ENCODE measurements at places on chromosomes 12 and 14.

GRCh38 chr12:21786041-21786531, 11.6 kb upstream of the KCNJ8 start:
- DNase-seq: no peak

GRCh38 chr12:117900561-117900960, 68.2 kb downstream of the KSR2 start:
- no peak for DNase-seq

- DNase-seq: no peak
Measured at GRCh38 chr12:109588461-109589239, 15.1 kb downstream of the MVK start.

DNA sequence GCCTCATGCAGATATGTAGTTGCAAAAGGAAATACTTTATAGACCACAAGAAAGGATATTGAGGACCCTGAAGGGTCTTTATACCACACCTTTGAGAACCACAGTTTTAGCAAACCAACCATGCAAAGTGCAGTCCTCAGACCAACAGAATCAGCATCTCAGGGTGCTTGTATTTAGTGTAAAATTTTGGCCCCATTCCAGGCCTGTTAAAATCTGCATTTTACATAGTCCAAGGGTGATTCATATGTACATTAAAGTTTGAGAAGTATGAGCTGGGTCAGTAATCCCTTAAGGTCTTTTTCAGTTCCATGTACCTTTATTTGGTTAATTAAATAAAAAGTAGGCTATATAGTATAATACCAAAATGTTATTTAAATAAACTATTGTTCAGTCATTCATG, 91.2 kb downstream of the WNK1 start:
- DNase-seq: no peak

DNA sequence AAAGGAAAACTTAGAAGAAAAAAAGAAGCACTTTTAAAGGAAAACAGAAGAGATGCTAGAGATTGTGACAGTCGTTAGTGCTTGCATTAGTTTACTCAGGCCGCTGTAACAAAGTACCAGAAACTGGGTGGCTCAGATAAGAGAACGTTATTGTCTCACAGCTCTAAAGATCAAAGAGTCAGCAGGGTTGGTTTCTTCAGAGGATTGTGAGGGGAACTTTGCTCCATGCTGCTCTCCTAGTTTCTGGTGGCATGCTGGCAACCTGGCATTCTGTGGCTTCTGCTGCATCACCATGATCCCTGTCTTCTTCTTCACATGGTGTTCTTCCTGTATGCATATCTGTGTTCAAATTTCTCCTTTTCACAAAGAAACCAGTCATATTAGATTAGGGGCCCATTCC, 119.4 kb upstream of the PLEKHA5 start:
- DNase-seq: no peak

DNA sequence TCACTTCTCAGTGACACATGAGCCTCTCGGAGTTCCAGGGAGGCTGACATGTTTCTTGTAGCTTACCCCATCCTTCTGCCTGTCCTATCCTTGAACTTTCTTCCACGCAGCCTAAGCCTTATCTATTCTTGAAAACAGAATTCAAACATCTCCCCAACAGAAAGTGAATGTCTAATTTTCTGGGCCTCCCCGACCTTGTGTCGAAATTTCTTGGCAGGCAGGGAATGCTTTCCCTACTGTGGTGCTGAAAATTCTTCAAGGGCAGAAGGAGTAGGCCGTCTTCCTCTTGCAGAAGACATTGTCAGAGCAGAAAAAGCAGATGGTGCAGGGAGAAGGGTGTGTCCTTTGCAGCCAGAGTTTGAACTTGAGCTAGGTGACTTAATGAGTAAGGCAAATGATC, 63.0 kb upstream of the TCL1B start:
- no peak for DNase-seq

- no peak for DNase-seq
Measured at GRCh38 chr12:83793616-83794015, 1106.9 kb downstream of the TMTC2 start.

GRCh38 chr14:76927971-76928700, 100.4 kb downstream of the IRF2BPL start:
- DNase-seq: no peak

GRCh38 chr14:69358233-69358963, 39.7 kb downstream of the ERH start:
- DNase-seq: no peak

GRCh38 chr12:115351514-115352077, 667.6 kb upstream of the TBX3 start:
- no peak for DNase-seq

DNA sequence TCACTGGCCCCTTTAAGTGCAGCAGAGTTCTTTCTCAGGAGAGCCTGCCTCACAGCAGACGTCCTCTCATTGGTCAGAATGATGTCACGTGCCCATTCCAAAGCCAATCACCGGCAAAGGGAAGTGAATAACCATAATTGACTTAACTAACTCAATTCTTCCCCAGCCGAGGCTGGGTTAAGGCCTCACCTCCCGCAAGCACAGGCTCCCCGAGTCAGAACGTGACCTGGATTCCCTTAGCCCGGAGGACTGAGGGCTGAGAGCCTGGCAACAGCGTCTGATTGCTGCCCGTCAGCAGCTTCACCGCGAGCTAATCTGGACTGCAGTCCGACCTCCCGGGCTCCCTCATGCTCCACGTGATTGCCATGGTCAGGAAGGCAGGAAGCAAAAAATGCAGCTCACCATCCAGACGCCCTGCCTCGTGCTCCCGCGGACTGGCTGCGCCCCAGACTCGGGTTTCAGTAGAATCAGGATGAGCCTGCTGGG, 92.1 kb upstream of the FZD10 start:
- no peak for DNase-seq

GRCh38 chr14:68264260-68264569, 444.6 kb downstream of the RAD51B start:
- no peak for DNase-seq

DNA sequence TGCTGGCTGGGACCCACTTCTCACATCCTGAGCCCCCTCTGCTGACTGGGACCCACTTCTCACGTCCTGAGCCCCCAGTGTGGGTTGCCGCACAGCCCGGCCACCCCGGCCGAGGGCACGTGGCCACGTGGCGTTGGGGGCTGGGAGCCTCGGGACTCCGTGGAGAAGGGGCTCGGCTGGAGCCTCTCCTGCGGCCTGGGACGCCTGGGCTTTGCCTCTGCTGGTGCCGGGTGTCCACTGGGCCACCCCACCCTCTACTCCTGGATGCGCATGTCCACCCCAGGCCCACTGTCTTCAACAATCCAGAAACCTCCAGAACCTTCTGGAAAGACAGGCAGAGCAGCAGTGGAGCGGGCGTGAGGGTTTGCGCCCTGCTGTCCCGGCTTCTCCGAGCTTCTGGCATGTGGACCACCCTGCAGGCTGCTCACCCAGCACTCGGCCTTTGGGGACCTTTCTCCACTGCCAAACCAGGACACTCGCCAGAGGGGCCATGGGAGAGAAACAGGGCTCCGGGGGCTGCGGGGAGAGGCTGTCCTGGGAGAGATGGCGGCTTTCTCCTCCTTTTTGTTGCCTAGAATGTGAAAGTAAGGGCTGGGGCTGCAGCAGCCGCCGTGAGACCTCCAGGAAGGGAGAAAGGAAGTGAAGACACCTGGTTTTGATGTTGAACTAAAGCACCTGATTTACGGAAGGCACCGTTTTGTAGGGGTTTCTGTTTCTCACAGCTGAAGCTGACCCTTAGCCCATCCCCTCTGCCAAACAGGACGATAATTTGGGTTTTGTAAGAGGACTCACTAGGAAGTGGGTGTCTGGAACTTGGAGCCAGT, 30.0 kb downstream of the NOC4L start:
- DNase-seq: no peak

DNA sequence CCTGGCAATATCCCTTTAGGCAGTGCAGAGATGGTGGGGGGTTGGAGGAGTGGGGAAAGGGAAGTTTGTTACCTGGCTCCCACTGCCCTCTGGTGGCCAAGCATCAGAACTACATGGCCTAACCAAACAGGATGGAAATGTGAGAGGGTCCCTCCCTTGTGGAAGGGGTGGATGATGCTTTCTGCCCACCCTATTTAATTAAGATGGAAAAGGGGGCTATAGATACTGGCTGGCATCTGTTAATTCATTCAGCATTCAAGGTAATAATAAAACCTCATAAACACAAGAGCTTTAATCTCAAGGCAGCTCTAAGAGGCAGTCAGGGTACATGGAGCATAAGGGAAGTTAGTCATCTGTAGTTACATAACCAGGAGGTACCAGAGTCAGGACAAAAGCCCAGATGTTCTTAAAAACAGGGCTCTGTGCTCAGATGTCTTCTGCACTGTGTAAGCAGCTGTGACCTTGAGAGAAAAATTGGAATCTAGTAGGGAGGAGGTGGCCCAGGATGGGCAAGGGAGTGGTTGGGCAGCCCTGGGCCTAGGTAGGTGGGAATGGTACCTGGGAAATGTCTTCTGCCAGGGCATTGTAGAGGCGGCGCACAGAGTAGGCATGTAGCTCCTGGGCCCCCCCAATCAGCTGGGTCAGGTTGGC, 4.6 kb downstream of the AP1G2 start:
- peak; percentile 72 for DNase-seq

- no peak for DNase-seq
Measured at GRCh38 chr12:53048780-53049401, 974 bp upstream of the TNS2 start.

DNA sequence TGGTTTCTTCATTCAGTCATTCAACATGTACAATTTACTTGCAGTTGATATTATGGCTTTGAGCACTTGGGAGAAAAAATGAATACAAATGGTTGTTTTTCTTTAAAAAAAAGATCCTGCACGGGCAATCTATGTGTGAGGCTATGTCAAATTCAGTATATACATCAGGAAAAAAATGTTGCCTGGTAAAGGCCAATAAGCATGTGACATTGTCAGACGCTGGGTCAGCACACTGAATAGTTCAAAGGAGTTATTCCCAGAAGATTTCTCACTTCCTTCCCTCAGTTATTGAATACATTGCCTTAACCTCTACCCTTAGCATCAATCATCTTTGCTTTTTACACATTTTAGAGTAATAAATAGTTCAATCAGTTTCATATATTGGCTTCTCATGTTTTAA, 319.2 kb downstream of the NUAK1 start:
- no peak for DNase-seq

- DNase-seq: peak; percentile 56
Measured at GRCh38 chr12:68611094-68611805, 551 bp downstream of the RAP1B start.

DNA sequence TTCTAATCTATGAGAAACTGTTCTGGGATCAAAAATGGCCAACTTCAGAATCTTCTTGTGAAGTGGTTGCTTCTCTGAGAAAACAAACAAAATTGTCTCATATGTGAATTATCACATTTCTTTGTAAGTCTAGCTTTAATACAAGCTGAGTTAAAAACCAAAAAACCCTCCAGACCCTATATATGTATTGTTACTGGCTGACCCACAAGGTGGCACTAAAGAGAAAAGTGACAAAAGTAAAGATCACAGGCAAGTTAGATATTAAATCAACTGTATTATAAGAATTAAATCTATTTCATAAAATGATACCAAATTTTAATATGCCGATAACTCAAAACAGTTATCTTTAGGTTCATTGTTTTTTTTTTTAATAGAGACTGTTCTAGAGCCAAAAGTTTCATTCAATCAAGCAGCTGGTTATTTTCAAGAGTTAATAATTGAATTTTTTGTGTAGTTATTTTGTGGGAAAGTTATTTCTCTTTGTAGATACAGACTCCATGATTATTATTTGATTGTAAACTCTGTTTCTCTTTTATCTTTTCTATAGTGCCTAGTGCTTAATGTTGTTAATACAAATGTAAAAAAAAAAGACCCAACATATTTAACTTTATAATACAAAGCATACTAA, 7.5 kb upstream of the TRHDE start:
- DNase-seq: no peak

GRCh38 chr14:75477881-75478280, 44.4 kb upstream of the BATF start:
- DNase-seq: no peak

DNA sequence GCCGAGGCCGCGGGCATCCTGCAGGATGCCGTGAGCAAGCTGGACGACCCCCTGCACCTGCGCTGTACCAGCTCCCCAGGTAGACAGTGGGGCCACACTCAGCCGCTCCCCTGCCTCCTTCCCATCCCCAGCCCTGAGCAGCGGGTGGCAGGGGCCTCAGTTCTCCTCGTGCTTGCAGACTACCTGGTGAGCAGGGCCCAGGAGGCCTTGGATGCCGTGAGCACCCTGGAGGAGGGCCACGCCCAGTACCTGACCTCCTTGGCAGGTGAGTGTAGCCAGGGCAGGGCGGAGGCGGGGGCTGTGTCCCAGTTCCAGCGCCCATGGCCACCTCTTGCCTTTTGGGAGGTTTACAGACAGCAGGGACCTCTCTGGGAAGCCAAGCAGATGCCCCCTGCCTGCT, 22.9 kb downstream of the HIP1R start:
- no peak for DNase-seq

GRCh38 chr12:75317784-75318183, 12.3 kb downstream of the CAPS2 start:
- DNase-seq: no peak

Data from CD4-positive, alpha-beta T cell treated with Interleukin-17A for 4 hours (primary cell).